ENCODE measurements at places on chromosomes 12 and 14. TPM values are rescaled to one million over a fixed set of nuclear protein-coding genes. Genes with fewer than 3 reads are reported as not detected.

DNA sequence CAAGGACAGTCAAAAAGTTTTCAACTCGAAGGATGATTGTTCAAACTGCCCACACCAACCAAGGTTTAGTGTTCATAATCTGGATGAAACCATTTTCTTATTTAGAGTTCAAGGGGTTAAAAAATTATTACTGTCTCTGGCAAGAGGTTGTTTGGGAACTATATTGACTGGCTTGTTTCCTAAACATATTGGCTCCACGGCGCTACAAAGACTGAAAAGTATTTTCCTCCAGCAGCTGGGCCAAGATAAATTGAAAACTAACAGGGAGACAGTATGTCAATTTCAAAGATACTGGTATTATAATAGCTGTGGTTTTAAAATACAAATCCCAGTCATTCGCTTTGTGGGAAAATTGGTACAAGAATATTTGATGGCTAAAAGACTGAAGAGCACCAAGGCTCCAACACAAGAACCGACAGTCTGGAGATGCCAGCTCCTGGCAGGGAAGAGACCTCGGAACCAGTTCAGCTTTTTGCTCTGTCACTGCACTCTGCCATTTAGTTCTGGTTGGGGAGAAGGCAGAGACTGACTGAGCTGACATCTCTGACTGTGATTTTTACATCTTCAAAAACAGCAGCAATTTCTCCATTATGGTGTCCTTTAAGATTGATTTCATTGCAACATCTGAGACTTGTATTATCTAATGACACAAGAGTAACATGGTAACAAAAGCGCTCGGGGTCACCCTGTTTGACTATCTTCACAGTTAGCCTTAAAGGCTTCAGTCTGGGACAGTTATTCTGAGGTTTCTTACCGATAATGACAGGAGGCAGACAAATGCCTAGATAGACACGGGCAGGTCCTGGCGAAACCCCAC lies 62.0 kb downstream of the ST8SIA1 start:
- DNase-seq, result no peak

DNA sequence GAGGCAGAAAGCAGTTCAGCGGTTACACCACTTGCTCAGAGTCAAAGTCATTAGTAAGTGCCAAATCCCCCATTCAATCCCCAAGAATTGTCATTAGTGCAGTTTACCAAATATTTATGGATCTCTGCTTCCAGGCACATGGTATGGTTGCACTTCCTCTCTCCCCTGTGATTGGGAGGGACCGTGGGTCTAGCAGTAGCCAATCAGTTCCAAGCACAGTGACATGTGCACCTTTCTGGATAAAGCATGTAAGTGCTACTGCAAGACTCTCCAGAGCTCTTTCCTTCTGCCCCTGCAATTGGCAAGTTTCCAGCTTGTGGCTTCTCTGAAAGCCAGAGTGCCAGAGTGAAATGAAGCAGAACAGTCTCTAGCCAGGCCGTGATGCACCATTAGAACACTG lies 85.3 kb upstream of the FLRT2 start:
- no peak for DNase-seq

DNA sequence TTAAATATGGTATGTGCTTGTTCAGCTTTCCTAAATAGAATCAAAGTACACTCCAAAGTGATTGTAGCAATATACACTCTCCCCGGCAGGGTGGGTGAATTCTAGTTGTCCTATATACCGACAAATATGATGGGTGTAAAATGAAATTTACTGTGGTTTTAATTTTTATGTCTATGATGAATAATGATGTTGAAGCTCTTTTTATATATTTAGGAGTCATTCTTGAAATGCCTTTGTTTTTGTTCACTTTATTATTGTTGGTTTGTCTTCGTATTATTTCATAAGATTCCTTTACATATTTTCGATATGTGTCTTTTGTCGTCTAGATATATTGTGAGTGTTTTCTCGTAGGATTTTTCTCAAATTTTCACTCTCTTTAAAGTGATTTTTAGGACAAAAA lies 105.7 kb downstream of the PDE3A start:
- DNase-seq, result no peak

GRCh38 chr12:49368240-49368600 lies 958 bp downstream of the SPATS2 start:
- DNase-seq, result no peak

DNA sequence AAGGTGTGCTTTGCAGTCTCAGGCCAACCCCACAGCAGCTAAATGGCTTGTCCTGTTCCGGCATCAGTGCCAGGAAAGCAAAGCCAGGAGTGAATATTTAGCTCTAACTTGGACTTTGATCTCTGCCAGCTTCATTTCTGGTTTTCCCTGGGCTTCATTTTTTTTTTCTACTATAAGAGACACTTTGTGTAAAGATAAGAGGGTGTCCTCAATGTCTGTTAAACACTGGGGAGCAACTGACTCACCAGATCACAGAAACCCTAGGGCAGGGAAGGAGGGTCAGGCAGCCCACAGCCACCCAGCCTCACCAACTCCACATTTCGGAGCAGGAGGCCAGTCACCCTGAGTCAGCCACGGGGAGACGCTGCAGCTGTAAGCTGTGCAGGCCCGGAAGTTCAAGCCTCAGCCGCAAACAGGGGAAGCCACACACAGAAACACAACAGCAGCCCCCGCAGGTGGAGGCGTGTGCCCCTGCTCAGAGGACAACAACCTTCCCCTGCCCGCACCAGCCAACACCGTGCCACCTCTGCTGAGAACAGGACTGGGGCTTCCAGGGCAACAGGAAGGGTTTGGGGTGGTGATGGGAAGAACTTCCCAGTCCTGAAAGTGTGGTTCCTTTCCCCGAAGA lies 6.3 kb downstream of the TNFRSF1A start:
- DNase-seq, result peak; percentile 84

DNA sequence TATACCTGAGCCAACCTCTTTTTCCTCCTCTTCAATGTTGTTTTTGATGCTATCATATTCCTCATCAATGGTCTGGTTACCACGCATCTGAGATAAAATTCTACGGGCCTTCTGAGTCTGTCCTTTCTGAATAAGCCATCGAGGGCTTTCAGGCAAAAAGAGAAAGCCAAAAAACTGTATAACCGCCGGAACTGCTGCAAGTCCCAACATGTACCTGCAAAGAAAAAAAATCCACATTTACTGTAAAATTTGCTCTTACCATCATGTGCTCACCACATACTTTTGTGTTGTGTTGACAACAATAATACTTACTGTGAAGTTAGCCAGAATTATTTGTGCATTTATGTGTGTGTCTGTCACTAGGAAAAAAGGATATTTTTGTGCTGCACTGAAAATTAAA lies 77.6 kb downstream of the SLC2A13 start:
- no peak for DNase-seq

GRCh38 chr14:64467566-64467965 lies 2.3 kb downstream of the AKAP5 start:
- no peak for DNase-seq

GRCh38 chr14:69591317-69591716 lies 16.6 kb upstream of the CCDC177 start:
- no peak for DNase-seq

DNA sequence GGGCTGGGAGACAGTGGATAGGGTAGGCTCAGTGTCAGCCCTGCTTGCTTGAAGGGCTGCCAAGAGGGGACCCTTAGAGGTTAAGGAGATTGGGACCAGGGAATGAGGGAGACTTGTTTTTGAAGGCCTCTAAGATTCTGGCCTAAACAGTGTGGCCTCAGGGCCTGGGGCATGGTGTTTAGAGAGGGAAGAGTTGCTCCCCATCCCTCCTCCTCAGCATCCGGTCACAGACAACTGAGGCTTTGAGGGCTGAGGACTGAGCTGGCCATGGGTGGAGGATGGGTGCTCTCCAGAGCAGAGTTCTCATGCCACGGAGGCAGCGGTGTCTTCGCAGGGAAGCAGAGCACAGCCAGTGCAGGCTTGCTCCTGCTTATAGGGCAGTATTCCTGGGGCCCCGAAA lies 49.4 kb downstream of the KRT80 start:
- no peak for DNase-seq

DNA sequence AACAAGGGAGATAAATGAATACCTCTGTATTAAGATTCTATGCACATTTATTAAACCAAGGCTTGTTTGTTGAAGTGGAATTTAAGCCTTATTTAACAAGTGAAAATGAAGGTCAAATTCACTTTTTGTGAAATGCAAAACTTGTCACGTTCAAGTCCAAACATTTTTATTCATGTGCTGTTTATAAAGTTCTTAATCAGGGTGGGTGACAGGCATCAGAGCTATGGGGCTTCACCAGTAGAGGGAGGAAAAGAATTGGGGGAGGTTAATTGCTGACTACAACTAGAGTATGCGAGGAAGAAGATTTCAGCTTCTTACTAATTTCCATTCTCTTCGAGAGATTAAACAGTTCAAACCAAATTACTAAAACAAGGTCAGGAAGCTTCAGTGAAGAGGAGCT lies 9.7 kb downstream of the MOK start:
- no peak for DNase-seq

GRCh38 chr12:26658991-26659390 lies 174.0 kb downstream of the ITPR2 start:
- DNase-seq, result no peak

DNA sequence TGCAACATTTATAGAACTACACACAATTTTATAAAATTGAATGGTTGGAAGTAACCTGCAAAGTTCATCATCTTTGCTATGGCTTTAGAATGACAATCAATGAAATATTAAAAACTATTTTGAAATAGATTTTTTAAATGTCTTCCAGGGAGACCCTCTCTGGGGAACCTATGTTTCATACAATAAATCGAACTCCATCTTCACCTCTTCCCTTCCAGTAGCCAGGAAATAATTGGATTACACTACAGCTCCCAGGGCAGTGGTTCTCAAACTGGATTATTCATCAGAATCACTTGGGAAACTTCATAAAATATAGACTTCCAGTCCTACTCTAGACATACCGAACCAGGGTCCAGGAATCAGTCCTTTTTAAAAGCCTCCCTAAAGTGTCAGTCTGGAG lies 328.4 kb downstream of the DUSP6 start:
- DNase-seq, result no peak

The SLC4A8 gene
- total RNA-seq, result not detected

The DBX2 gene
- total RNA-seq, result not detected

The SRRM4 gene
- not detected for total RNA-seq

The NAV3 gene
- total RNA-seq, result 1.1 TPM

The NRXN3 gene
- 4.8 TPM for total RNA-seq

The RTL1 gene
- total RNA-seq, result not detected

The TAS2R20 gene
- total RNA-seq, result 2.6 TPM

The PLEKHD1 gene
- not detected for total RNA-seq

The PZP gene
- total RNA-seq, result not detected

The KCNA5 gene
- 2.2 TPM for total RNA-seq
